Activated CD4-positive, alpha-beta T cell treated with anti-CD3 and anti-CD28 coated beads, Interleukin-2, amount 10 ng/mL, durations not matched to agents 24 days and 14 days (primary cell): ENCODE measurements at places on chromosomes 1 and 21. TPM values are rescaled to one million over a fixed set of nuclear protein-coding genes. Genes with fewer than 3 reads are reported as not detected.

The CFHR4 gene
- not detected in 2 replicates for total RNA-seq

The GREM2 gene
- 0.05 TPM in 1 of 2 replicates, not detected in the other for total RNA-seq

DNA sequence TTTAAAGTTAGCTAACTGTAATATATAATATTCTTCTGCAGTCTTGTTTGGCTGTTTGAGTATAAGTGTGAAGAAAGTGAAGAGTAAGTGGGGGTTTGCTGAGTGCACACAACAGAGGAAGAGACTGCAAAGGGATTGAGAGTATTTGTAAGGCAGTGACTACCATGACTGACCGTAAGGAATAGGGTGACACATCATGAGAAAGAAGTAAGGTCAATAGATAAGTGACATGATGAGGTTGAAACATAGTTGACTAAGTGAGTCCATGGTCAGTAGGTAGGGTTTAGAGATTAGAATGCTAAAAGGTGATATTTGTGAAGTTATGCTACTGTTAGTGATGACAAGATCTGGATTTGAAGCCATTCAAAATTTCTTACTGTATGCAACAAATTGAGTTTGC, 27.7 kb downstream of the WARS2 start:
- no peak for DNase-seq
- H3K27ac ChIP-seq: no peak overlapping the region
- no peak overlapping the region for H3K4me3 ChIP-seq
- no peaks in the 10 kb centered on the region for H3K27me3 ChIP-seq
- H3K4me1 ChIP-seq: no peaks in the 10 kb centered on the region
- H3K36me3 ChIP-seq: no peaks in the 10 kb centered on the region

DNA sequence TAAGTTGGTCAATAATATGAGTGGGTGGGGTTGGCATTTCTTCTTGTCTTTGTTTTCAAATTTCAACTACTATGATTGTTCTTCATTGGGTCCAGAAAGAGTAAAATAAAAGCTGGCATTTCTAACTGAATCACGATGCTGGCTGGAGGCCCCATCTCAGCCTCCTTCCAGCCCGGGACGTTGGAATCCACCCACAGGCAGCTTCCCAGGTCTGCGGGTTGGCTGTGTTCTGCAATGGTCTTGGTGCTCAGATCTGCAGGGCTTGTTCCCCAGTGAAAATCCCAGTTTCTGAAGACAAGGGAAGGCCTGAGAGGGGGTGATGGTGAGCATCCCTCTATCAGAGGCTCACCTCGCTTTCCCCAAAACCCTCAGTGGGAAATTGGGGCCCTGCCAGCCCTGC, 54.7 kb upstream of the ARHGEF16 start:
- H3K36me3 ChIP-seq: no peaks in the 10 kb centered on the region
- H3K4me1 ChIP-seq: no peaks in the 10 kb centered on the region
- H3K4me3 ChIP-seq: no peak overlapping the region
- no peak for DNase-seq
- no peak overlapping the region for H3K27ac ChIP-seq
- H3K27me3 ChIP-seq: peaks cover 3% of the 10 kb centered on the region

DNA sequence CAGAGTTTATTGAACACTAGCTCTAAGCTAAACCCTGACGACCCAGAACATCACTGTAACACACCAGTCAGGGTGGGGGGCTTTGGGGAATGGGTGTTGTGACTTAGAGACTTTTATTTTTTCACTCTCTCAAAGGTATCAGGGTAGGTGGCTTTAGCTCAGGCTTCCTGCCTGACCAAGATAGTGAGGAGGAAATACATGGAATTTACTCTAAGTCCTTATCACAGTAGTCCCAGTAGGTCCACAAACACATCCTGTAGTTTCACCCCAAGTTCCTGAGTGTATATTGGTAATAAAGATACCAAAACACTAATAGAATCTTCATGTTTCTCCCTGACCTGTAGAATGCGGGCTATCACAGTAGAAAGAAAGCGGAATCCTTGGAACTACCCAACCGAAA, 15.1 kb downstream of the GJA5 start:
- H3K27ac ChIP-seq: no peak overlapping the region
- H3K4me1 ChIP-seq: no peaks in the 10 kb centered on the region
- DNase-seq: no peak
- peaks cover 13% of the 10 kb centered on the region for H3K27me3 ChIP-seq
